IgD-negative memory B cell (primary cell): ENCODE measurements at places on chromosomes 3 and 15. TPM values are rescaled to one million over a fixed set of nuclear protein-coding genes. Genes with fewer than 3 reads are reported as not detected.

Gene A4GNT
- not detected for polyA plus RNA-seq

Gene REC114
- not detected for polyA plus RNA-seq

Gene EFHB
- 1.0 TPM for polyA plus RNA-seq

Gene ERC2
- not detected for polyA plus RNA-seq

Gene PLA2G4B
- polyA plus RNA-seq = 1.3 TPM

Gene SOX14
- not detected for polyA plus RNA-seq

Gene FEM1B
- polyA plus RNA-seq = 21.5 TPM

Gene PRTG
- not detected for polyA plus RNA-seq

Gene BOC
- polyA plus RNA-seq = 0.70 TPM

Gene ECE2
- polyA plus RNA-seq = not detected

Gene UCN2
- polyA plus RNA-seq = not detected

Gene GOLGA8R
- 0.06 TPM for polyA plus RNA-seq

Gene SLC51A
- polyA plus RNA-seq = 0.90 TPM

Gene HRG
- polyA plus RNA-seq = not detected

Gene ILDR1
- 4.0 TPM for polyA plus RNA-seq

Gene SH3GL3
- polyA plus RNA-seq = not detected

Gene CASR
- not detected for polyA plus RNA-seq

Gene PARP9
- 18.7 TPM for polyA plus RNA-seq

Gene NRROS
- 18.9 TPM for polyA plus RNA-seq

Gene LYZL4
- not detected for polyA plus RNA-seq

Gene KIF9
- polyA plus RNA-seq = 4.7 TPM

Gene DNAH1
- 1.1 TPM for polyA plus RNA-seq

Gene IQCF5
- polyA plus RNA-seq = not detected

Gene KBTBD13
- not detected for polyA plus RNA-seq

Gene ANKUB1
- polyA plus RNA-seq = not detected

Gene CCR3
- 0.15 TPM for polyA plus RNA-seq

Gene CACNA2D3
- not detected for polyA plus RNA-seq

Gene CCRL2
- 1.3 TPM for polyA plus RNA-seq

Gene NTRK3
- polyA plus RNA-seq = not detected

Gene CCDC66
- polyA plus RNA-seq = 20.9 TPM

Gene PLSCR2
- polyA plus RNA-seq = not detected

Gene PIERCE2
- polyA plus RNA-seq = 2.2 TPM

Gene PAK6
- not detected for polyA plus RNA-seq

Gene LDHAL6B
- polyA plus RNA-seq = not detected

Gene BTBD1
- 49.7 TPM for polyA plus RNA-seq

Gene SERPINI2
- not detected for polyA plus RNA-seq

Gene P2RY1
- polyA plus RNA-seq = 0.04 TPM
